ENCODE measurements at places on chromosomes 1 and 21.

- DNase-seq, result peak; percentile 40
Observed at GRCh38 chr1:90850181-90850897, 133.2 kb upstream of the BARHL2 start.

- DNase-seq, result no peak
Observed at GRCh38 chr21:20306836-20307235, 691.4 kb upstream of the NCAM2 start.

DNA sequence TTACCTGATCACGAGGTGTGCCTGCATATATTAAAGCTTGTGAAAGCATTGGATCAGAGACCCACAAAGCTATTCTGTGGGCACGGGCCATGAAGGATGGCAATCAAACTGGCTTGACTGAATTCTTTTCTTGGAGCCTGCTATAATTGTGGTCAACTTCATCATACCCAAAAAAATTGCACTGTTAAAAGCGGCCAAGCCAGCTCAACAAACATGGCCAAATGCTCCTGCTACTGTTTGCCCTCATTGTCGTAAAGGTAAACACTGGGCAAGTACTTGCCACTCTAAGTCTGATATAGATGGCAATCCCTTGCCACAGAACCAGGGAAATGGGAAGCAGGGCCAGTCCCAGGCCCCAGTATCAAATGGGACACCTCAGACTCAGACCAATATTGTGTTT lies 6.6 kb upstream of the GSTM5 start:
- DNase-seq, result no peak

GRCh38 chr1:83692524-83693381 lies 306.2 kb downstream of the TTLL7 start:
- peak; percentile 5 for DNase-seq

GRCh38 chr1:206782448-206782847 lies 10.2 kb upstream of the IL10 start:
- no peak for DNase-seq

DNA sequence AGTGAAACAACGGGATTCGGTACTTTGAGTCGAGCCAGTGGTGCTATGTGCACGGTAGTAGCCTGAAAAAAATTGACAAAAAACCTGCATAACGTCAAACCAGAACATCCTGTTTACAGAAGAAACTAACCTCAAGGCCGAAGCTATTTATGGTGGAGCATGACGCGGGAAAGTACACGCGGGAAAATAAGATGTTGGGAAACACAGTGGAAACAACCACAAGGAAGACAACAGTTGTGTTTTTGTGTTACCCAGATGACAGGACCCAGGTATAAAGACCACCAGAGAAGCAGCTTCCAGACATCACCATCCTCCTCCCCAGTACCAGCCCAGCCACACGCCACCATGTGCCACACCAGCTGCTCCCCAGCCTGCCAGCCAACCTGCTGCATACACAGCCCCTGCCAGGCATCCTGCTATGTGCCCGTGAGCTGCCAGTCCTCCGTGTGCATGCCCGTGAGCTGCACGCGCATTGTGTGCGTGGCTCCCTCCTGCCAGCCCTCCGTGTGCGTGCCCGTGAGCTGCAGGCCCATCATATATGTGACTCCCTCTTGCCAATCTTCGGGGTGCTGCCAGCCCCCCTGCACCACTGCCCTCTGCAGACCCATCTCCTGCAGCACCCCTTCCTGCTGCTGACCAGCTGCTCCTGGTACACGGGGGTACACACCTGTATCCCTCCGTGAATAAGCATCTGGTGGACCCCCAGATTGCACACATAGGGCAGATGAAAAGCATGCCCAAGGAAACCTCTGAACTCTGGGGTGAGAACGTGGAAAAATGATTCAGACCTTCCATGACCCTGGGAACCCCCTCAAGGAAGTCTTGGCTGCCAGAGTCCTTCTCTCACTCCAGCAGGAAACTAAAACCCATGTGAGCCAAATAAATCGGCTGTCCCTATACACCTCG lies at the start of gene KRTAP12-3:
Gene KRTAP12-3 (plus strand): TSS at position 298 of the 906 bp plus-strand sequence. CDS start 48 bp downstream, at position 346.
- DNase-seq, result no peak

- peak; percentile 50 for DNase-seq
Observed at GRCh38 chr1:46673749-46674182, 2.1 kb downstream of the TEX38 start.

DNA sequence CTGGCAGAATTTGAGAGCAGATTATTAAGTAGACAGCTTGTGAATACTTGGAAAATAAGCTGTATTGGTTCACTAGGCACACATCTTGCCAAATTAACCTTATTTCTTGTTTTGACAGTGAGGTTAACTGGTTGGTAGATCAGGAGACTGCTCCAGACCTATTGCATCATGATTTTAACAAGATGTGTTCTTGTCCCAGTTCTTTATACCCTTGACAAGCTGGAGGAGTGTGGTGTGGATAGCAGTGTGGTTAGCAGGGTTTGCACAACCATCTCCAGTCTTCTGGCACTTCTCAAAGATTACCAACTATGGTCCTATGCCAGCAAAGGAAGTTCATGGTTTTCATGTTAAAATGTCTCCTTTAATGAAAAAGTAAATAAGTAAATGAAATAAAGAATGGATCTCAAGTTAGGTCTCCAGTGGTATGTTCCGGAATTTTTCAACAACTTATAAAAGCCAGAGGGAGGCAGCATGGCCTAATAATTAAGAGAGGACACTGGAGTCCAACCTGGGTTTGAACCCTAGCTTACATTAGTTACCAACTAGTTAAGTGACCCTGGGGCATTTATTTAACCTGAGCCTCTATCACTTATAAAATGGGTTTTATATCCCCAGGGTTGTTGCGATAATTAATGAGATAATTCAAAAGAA lies 34.1 kb downstream of the DDX20 start:
- no peak for DNase-seq

DNA sequence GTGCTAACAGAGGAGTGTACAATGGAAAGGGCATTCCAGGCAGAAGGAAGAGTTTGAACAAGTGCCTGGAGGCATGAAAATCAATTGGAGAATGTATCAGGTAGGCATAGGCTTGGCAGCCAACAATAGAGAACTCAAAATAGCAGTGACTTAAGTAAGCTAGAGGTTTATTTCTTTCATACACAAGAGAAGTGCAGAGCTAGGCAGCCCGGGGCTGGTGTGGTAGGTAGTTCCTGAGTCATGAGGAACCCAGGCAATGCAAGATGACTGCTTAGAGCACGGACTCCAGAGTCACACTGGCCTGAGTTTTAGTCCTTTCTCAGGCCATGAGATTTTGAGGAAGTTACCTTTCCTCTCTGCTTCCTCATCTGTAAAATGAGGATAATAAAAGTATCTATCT lies 74.8 kb upstream of the LRRN2 start:
- no peak for DNase-seq

DNA sequence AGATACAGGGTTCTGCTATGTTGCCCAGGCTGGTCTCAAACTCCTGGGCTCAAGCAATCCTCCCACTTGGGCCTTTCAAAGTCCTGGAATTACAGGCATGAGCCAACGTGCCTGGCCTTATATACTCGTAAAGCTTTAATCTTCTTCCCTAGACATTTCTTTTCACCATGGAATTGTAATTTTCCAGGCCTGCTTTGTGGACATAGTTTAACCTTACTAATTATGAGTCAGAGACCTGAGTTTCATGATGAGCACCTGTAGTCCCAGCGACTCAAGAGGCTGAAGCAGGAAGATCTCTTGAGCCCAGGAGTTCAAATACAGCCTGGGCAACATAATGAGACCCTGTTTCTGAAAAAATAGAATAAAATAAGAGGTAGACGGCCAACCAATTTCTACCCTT lies 12.3 kb downstream of the PATJ start:
- no peak for DNase-seq

DNA sequence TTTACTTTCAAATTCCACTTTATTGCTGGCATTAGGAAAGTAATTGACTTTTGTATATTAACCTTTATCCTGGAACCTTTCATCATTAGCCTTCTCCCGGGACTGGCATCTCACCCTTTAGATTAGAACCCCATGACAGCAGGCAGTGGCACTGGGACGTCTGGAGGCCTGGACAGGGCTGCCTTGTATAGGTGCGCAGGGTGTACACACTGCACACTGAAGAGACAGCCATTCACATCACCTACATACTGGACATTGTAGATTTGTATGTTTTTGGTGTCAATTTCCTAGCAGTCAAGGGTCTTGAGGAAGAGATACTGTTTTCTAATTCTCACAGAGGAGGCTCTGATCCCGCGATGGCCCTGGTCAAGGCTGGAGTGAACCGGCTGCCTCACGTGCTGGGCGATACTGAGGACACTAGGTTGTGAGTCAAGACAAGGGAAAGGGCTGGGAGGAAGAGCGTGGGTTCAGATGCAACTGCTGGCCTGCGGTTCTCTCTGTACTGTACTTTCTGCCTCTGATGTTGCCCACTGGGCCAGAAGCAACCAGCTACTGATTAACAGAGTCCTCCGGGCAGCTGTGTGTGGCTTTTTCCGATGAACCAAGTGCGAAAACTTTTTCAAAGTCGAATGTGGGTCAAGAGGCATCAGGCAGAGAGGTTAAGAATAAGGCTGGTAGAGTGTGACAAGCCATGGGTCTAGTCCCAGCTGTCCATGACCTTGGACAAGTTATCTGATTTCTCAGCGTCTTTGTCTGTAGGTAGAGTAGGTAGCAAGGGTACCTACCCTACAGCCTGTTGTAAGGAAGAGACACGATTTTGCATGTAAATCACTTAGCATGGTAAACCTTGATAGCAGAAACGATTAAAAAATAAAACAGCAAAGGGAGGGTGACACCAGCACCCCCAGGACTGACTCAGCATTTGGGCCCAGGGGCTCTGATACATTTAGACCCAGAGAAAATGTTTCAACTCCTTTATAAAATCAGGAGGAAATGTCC lies 38.2 kb upstream of the SLC25A33 start:
- peak; percentile 75 for DNase-seq

- no peak for DNase-seq
Observed at GRCh38 chr1:116933606-116934515, 24.1 kb downstream of the PTGFRN start.

GRCh38 chr21:33070998-33071769 lies 1.2 kb downstream of the OLIG1 start:
- no peak for DNase-seq

GRCh38 chr1:119227456-119227855 lies 87.0 kb upstream of the WARS2 start:
- no peak for DNase-seq

DNA sequence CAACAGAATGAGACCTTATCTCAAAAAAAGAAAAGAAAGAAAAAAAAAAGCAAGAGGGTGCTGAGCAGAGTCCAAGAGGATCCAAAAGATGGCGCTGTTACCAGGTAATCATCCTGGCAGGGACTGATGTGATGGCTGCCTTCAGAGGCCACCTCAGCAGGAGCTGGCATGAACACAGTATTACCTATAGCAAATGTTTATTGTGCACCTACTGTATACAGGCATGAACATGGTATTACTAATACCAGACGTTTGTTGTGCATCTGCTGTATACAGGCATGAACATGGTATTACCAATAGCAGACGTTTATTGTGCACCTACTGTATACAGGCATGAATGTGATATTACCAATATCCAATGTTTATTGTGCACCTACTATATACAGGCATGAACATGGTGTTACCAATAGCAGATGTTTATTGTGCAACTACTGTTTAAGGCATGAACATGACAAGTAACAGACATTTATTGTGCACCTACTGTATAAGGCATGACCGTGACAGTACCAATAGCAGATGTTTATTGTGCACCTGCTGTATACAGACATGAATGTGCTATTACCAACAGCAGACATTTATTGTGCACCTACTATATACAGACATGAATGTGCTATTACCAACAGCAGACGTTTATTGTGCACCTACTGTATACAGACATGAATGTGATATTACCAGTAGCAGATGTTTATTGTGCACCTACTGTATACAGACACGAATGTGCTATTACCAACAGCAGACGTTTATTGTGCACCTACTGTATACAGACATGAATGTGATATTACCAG lies 115.1 kb upstream of the TMEM51 start:
- peak; percentile 57 for DNase-seq

DNA sequence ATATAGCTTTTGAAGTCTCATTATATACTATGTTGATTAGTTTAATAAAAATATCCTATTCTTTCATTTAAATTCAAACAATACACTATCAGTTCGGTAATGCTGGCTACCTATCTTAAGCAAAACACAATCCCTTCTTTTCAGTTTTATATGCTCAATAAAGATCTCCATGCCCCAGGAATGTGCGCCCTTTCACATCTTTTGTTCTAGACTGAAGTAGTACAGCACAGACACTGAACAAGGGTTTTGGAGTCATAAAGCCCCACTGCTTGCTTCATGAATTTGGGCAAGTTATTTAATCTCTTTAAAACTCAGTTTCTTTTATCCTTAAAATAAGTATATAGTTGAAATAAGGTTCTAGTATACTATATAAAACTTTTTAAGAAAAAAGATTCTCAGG lies 22.4 kb downstream of the SYDE2 start:
- DNase-seq, result no peak

DNA sequence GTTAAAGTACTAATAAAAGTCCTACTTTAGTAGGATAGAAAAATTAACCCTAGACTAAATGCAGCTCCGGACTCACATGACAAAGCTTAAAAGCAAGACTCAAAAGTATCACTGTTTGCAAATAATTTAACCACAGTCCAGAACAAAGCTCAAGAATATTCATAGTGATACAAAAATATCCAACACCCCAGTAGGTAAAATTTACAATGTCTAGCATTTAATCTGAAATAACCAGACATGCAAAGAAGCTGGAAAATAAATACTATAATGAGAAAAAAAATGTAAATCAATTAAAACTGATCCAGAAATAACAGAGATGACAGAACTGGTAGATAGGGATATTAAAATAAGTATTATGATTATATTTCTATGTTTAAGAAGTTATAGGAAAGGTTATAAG lies 67.0 kb downstream of the KIAA0319L start:
- no peak for DNase-seq

DNA sequence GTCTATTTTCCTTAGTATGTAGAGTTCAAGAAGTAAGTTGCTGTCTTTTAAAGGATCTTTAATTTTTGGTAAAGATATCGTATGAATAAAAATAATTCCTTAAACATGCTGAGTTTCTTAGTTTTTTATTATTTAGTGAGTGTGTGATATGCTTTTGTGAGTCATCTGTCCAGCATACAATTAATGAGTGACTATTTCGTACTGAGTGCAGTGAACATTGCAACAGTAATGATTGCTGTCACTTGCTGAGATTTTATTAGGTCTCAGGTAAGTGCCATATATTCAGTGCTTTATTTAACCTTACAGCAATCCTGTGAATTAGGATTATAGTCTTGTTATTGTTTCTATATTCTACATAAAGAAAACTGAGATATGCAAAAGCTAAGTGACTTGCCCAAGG lies 22.6 kb downstream of the MIGA1 start:
- no peak for DNase-seq

DNA sequence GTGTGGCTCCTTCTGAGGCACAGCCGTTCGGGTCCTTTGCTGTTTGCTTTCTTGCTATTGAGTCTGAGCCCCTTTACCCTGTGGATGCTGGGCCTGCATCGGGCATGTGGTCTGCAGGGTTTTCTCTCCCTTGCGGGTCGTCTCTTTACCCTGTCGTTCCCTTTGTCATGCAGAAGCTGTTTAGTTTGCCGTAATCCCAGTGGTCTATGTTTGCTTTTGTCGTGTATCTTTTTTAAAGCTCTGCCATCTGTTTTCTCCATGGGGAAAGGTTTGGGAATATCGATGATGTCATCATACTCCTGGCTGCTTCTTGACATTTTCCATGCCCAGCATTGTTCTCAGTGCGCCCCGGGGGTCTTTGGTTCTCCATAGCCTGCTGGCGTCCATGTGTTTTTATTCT lies 68.2 kb downstream of the AGPAT3 start:
- no peak for DNase-seq

GRCh38 chr1:44068442-44068921 lies 37.2 kb upstream of the SLC6A9 start:
- DNase-seq, result no peak

All from SW480 (cell line).